ENCODE measurements at places on chromosomes 7 and 10.
A peak's percentile ranks its signal among the peaks of the same experiment; 100 is the strongest.

GRCh38 chr10:63214571-63214970, 81.4 kb downstream of the NRBF2 start:
- no peak for DNase-seq

DNA sequence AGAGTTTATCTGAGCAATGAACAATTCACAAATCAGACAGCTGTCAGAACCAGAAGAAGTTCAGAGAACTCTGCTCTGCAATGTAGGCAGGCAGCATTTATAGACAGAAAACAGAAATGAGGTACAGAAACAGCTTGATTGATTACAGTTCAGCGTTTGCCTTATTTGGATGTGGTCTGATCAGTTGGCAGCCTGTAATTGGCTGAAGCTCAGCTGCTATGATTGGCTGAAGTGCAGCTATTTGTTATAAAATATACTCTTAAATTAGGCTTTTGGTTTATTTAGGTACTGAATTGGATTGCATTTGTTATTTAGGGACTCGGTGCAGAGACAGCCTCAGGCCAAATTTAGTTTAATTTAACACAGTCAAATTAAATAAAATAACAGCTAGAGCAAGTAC, 85.8 kb upstream of the JAZF1 start:
- DNase-seq, result no peak

- DNase-seq, result no peak
Observed at GRCh38 chr7:118839515-118839914, 615.0 kb downstream of the ANKRD7 start.

DNA sequence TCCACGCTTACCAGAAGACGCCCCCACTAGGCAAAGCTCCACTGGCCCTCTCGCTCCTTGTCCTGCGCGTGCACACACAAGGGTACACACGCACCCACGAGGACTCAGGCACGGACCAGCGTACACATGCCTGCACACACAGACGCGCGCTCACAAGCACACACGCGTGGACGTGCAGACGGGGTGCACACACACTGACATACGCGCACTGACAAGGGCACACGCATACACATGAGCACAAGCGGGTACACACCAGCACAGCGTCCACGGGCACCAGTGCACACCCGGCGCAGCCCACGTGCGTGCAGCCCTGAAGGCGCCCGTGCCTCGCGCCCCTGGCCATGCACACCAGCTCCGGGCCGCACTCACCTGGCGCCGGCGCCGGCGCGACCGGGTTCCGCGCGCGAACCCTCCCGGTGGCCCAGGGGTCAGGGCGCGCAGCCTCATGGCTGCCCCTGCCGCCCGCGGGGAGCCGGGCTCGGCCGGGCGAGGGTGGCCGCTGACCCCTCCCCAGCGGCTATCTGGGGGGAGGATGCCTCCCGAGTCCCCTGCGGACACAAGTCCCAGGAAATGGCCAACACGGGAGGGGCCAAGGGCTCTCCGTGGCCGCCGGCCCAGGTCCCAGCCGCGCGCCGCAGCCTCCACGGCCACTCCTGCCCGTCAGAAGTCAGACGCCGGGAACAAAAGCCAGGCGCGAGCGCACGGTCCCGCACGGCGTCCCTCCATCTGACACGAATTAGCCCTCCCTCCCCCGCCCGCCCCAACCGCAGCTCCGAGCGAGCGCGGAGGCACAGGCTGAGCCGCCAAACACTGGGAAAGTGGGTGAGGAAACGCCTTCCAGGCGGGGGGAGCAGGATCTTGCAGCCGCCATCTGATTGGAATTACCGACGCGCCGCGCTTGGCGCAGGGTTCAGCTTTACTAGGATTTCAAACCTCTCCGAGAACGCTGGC, 45.0 kb downstream of the TNS3 start:
- DNase-seq, result peak; percentile 78

DNA sequence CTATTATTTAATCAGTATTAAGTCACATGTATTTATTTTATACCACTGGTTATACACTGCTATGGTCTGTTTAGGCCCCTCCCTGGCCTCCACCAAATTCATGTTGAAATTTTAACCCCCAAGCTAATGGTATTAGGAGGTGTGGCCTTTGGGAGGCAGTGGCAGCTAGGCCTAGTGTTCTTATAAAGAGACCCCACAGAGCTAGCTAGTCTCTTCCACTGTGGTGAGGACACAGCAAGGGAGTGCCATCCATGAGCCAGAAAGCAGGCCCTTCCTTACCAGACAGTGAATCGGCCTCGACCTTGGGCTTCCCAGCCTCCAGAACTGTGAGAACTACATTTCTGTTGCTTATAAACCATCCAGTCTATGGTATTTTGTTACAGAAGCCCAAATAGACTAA, 28.7 kb downstream of the RBM48 start:
- DNase-seq, result no peak

- DNase-seq, result no peak
Observed at GRCh38 chr7:43137811-43138210, 25.4 kb downstream of the HECW1 start.

GRCh38 chr7:55065079-55065478, 46.3 kb downstream of the EGFR start:
- DNase-seq, result peak; percentile 72

DNA sequence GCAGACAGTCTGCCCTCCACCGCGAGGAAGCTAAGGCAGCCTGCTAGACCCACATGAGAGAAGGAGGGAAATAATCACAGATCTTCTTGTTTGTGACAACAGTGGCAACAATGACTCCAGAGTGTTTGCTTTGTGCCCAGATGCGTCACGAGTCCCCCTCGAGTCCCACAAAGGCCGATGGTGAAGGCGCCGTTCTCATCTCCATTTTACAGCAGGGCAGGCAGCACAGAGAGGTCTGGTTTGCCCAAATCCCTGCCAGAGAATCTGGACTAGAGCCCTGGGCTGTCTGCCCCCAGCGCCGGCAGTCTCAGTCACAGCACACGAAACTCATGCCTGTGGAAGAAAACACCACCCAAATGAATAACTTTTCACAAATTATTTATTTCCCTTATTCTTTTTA, 38.1 kb downstream of the KIAA1549 start:
- DNase-seq, result no peak

- DNase-seq, result no peak
Observed at GRCh38 chr7:107394831-107395230, 75.0 kb upstream of the GPR22 start.

DNA sequence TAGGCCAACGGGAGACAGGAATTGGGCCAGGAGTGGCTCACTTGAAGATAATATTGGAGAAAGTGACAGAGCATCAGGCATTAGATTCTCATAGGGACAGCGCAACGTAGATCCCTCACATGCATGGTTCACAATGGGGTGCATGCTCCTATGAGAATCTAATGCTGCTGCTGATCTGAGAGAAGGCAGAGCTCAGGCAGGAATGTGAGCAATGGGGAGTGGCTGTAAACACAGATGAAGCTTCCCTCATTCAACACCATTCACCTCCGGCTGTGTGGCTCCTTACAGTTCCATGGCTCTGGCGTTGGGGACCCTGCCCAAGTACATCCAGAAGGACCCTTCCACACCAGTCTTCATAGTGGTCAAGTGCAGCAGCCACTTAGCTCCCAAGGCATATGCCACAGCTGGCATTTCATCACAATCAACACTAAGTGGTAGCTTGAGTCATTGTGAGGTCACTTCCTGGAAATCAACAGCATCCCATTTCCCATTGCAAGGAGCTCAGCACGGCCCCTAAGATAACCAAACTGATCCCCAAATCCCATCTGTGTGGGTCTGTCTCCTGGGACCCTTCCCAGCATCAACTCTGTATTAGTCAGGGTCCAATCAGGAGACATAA, 174.5 kb downstream of the TPST1 start:
- DNase-seq, result no peak

- no peak for DNase-seq
Observed at GRCh38 chr10:124727361-124727960, 16.7 kb downstream of the FAM53B start.

GRCh38 chr10:114276671-114277070, 37.6 kb downstream of the VWA2 start:
- DNase-seq, result no peak

GRCh38 chr10:110513949-110514348, 16.2 kb downstream of the DUSP5 start:
- no peak for DNase-seq

DNA sequence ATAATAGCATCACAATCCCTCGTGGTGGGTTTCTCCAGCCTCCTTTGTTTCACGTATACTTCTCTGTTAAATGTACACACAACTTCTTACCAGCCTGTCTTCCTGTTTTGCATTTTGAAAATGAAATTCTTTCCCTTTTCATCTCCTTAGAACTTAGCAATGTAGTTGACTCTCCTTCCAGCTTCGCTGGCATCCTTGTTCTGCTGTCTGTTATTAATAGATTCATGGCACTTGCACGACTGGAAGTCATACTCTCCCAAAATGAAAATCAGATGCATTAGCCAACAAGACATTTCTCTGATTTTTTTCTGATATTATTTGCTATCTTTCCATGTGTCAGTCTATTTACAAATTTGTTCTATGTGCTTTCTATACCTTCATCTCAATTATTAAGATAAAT, 3.0 kb upstream of the CREB3L2 start:
- no peak for DNase-seq

- DNase-seq, result no peak
Observed at GRCh38 chr10:67015225-67015624, 89.4 kb downstream of the LRRTM3 start.
